ENCODE measurements at places on chromosomes 1 and 21.

DNA sequence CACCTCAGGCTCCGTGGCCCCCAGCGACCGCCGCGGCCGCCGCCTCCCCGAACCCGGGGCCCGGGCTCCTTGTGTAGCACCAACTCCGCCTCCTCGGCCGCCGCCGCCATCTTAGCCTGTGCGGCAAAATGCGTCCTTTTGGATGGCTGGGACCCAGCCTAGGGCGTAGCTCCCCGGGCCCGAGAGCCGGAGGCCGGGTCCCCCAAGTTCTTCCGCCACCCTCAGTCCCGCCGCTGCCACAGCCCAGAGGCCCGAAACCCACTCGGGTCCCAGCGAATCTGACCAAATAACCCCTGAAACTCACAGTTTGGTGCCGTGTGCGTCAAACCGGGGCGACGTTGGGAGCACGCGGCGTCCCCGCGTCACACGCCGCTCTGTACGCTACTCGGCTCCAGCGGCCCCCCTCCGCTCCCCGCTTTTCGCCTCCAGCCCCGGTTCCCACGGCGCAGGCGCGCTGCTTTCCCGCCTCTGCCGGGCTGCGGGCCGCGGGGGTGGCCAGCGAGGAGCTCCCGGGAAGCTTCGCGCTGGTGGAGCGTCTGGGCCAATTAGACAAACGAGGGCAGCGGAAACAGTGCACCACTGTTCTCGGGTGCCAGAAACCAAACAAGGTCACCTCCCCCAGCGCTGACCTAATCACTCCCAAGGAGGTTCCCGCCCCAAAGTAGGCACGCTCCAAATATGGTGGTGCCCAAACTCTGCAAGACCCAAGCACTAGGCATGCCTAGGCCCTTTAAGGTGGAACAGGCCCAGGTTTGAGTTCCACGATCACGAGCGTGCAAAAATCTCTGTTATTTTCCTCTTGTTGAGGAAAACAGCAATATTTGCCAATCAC lies at the start of gene ZNF644:
Gene ZNF644 (minus strand): TSS at position 350 of the 832 bp plus-strand sequence. CDS start 39,682 bp downstream, outside the sequence.
- peak; percentile 96 for DNase-seq

DNA sequence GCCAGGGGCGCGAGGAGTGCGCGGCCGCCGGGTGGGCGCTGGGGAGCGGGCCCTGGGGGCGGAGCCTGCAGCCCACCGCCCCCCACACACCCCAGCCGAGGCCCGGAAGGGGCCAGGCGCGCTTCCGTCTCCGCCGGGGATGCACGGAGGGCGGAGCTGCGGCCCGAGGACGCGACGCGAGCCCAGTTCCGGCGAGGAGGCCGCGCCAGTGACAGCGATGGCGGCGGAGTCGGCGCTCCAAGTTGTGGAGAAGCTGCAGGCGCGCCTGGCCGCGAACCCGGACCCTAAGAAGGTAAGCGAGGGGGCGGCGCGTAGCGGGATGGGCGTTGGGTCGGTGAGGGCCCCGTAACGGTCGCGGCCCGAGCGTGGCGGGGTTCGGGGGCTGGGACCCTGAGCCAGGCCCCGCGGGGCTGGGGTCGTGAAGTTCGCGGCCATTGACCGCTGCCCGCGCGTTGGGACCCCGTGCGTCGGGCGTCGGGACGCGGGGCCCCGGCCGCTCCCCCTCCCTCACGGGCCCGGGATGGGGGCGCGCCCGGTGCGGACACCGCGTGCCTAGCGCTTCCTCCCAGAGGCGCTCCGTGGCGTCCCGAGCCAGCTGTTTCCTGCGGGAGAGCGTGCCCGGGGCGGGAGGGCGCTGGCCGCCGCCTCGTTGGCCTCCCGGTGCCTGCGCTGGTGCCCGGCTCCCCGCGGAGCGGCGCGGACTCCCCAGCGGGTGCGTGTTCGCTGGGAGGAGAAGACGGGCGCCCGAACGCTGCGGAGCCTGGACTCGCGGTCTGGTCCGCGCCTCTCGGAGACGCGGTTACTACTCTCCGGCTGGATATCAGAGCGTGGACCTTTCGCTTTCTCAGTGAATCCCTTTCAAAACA lies at the start of gene ELOA:
Gene ELOA (plus strand): TSS at position 185 of the 866 bp plus-strand sequence. CDS start 33 bp downstream, at position 218.
- DNase-seq, result peak; percentile 94

DNA sequence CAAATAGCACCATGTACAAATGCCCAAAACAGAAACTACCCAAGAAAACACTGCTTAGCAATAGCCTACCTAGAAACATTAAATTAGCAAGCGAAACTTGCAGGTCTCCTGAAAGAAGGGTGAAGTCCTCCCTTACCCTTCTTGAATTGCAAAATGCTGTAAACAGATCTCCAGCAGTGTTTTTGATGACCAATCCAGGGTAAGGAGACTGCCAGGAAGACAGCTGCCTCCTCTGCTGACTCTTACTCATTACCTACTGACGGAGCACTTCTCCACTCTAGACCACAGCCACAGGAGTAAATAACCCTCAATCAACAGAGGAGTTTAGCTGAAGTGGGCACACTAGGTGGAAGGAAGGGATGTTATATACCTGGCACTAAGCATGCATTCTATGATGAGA lies 32.2 kb upstream of the GADD45A start:
- DNase-seq, result no peak

GRCh38 chr21:41048145-41048544 lies 119.8 kb upstream of the BACE2 start:
- DNase-seq, result no peak

DNA sequence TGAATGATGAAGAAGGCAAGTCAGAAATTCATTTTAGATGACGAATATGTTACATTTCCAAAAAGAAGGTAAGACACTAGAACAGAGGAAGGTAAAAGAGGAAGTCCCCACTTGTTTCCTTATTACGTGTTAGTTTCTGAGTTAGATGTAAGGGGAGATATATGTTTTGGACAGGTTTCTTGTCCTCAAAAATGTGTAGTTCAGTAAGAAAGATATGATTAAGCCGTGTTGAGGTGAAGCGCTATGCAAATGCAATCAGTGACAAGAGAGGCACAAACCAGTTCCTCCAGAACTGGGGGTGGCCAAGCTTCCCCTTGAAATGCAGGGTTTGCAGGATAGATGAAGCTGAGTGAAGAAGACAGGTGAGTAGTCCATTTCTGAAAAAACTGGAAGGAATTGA lies 293.3 kb upstream of the RUNX1 start:
- no peak for DNase-seq

GRCh38 chr1:72846476-72847278 lies 564.3 kb upstream of the NEGR1 start:
- DNase-seq, result no peak

DNA sequence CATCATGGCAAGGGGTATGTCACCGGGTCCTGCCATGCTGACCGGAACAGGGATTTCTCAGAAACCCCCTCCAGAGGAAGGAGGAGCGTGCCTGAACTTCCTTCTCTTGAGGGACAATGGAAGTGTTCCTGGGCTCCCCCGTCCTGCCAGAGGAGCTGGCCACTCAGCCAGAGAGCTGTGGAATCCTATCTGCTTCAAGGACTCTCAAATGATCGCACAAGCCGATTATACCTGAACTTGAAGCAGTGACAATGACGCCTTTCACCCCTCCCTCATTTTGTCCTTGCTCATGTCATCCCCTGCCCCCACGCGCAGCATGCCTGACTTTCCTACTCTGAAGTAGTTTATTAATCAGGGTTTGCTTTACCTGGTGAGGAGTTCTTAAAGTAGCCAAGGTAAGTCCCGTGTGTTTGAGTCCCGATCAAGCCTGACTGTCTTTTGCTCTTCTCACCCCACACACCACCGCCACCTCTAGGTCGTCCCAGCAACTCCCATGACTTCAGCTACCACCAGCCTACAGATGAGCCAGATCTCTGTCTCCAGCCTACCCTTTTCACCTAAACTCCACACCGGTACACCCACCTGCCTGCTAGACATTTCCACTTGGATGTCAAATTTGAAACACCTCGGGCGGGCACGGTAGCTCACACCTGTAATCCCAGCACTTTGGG lies 25.0 kb upstream of the PRELP start:
- DNase-seq, result no peak

DNA sequence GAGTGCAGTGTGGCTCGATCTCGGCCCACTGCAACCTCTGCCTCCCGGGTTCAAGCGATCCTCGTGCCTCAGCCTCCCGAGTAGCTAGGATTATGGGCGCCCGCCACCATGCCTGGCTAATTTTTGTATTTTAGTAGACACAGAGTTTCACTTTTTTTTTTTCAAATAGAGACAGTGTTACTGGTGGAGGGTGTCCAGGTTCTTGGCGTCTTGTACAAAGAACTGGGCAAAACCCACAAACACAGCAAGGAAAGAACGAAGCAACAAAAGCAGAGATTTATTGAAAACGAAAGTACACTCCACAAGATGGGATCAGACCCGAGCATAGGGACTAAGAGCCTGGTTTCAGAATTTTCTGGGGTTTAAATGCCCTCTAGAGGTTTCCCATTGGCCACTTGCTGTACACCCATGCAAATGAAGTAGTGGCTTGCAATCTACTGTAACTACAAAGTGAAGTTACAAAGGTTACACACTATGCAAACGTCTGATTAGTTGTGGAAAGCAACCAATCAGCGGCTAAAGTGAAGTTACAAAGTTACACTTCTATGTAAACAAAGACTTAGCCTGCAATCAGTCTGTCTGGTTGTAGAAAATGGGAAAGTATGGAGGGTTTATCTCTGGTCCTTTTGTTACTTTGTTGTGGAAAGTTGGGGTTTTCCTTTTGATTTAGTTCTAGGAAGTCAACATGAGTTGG lies 199.1 kb downstream of the DYRK1A start:
- no peak for DNase-seq

DNA sequence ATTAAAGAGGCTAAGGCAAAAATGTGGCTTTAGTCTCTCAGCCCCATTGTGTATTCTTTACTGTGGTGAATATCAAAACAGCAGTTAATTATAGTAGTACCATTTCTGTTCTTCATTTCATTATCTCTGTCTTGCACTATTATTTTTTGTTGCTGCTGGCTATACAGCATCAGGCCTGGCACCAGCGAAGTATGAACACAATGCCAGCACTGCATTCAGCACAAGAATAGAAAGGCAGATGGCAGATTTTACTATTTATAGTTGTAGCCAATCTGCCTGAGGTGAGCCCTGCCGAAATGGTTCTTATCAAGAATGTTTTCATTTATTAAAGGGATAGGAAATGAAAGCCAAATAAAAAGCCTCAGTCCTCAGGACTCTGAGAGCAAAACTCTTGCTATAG lies 72.1 kb downstream of the GPR52 start:
- DNase-seq, result no peak

DNA sequence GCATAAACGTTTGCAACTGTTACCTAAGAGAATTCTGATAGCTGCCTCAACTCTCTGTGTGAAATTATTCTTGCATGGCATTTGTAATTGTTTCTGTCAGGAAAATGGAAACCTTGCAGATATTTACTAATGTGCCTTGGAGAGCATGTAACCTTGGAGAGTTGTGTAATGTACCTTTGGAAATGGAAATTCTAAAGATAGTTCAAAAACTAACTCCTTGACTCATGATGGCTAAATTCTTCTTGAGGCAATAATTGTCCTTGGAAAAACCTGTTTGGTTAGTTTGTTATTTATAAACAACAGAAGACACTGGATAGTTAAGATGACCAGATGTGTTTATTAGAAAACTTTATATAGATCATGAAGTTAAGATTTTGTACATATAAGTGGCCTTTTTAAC lies 1033.8 kb downstream of the PLA2G4A start:
- DNase-seq, result no peak

DNA sequence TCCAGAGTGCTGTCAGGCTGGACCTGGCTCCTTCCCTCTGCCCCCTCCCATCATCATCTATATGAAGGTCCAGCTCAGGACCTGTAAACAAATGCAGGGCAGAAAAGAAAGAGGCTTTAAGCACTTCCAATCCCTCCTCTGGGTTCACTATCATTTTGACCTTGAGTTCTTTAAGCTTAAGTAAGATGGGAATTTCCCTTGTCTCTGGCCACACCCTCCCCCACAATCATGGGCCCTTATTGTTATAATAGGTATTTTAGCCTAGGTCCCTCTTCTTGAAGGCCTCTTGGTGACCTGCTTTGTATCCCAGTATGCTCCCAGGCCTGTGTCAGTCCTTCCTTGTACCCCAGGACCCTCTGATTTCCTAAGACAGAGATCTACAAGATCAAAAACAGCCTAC lies 45.1 kb upstream of the EPS15 start:
- no peak for DNase-seq

- no peak for DNase-seq
Measured at GRCh38 chr1:112558634-112559033, 49.9 kb downstream of the WNT2B start.

DNA sequence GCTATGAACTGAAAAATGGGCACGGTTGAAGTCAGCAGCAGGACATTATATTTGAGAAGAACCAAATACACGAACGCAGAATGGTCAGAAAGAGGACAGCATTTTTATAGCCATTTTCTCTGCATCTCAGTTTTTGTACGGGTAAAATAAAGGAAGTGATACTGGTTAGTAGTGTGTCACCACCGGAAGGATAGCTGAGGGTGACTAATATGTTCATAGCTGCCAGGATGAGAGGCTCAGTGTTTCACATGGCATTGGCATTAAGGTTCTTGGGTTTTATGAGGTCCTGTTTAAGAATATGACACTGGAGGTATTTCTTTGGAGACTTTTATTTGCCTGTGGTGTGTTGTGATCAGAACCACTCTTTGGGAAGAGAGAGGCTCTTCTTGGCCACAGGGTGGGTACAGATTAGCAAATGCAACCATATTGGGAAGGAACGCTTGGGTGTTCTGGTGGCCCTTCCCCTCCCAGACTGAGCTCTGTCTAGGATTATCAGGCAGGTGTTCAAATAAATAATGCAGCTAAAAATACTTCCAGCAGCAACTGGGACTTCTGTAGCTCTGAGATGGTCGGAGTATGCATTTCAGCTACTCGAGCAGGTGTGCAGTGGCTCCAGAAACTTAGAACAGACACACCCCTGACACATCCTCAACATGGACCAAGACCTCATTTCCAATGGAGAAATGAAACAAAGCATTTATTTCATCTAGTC lies 158.2 kb downstream of the PBX1 start:
- no peak for DNase-seq

DNA sequence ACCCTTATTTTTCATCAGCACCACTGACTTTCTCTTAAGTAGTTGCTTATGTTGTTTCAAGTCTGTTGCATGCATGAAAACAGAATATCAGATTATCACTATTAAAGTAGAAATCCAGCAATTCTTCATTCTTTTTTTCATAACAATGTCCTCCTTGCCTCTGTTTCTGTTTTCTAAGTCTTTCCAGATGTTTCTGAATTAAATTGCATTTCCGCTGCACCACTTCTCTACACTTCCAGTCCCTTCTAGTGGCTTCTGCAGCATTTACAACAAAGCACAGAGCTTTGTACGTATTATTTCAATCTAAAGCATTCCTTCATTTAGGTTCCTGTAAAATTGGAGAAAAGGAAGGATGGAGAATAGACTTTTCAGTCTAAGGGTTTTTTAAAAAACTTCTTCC lies 42.4 kb downstream of the PATJ start:
- no peak for DNase-seq

All from posterior vena cava (tissue), 2 donors.